ENCODE measurements at places on chromosomes 11 and 22. TPM values are rescaled to one million over a fixed set of nuclear protein-coding genes. Genes with fewer than 3 reads are reported as not detected.

The ASCC2 gene
- 58.5 TPM for total RNA-seq

GRCh38 chr11:12725055-12725862 is 51.0 kb downstream of the TEAD1 start:
- H3K4me3 ChIP-seq = no peak overlapping the region
- no peak overlapping the region for H3K27ac ChIP-seq
- no peaks in the 10 kb centered on the region for H3K36me3 ChIP-seq
- no peaks in the 10 kb centered on the region for H3K4me1 ChIP-seq
- DNase-seq = no peak

DNA sequence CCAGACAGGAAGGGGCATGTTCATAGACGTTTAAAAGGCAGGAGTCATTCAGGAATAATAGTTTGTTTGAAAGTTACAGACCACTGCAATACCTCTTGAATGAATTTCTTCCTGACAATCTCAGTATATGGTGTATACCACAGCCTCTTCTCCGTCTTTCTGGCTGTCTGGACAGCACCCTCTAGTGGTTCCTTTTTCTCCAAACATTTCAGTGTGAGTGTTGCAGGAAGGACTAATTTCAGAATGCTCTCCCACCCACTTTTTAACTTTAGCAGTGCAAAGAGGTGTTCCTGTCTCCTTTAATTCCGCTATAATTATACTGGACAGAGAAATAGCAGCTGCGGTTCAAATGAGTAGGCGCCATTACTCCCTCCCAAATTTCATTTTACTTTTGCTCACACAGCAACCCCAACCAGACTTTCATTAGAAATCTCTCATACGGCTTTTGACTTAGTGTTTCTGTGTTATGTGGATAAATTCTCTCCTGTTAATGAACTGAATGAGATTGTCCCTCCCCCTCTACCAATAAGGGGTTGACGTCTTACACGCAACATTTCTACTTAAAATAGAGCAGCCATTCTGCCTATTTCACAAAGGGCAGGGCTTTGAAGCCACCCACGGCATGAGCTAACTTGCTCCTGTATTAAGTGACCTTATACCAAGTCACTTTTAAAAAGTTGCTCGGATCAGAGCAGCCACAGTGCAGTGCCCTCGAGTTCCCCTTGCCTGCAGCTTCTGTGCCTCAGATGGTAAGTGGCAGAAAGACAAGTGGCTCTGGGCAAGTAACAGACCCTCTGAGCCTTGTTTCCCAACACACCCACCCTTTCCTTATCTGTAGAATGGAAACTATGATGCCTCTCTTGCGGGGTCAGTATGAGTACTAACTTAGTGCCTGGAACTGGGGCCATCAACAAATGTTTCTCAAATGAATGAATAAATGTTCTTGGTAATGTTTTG is 368.6 kb downstream of the OPCML start:
- no peaks in the 10 kb centered on the region for H3K4me1 ChIP-seq
- H3K36me3 ChIP-seq = no peaks in the 10 kb centered on the region
- no peak overlapping the region for H3K4me3 ChIP-seq
- no peak for DNase-seq

The LARGE1 gene
- total RNA-seq = 0.32 TPM

GRCh38 chr22:44003405-44004103 is 20.5 kb upstream of the PARVB start:
- no peaks in the 10 kb centered on the region for H3K4me1 ChIP-seq
- H3K36me3 ChIP-seq = peaks cover 6% of the 10 kb centered on the region
- H3K27ac ChIP-seq = no peak overlapping the region
- no peak for DNase-seq

DNA sequence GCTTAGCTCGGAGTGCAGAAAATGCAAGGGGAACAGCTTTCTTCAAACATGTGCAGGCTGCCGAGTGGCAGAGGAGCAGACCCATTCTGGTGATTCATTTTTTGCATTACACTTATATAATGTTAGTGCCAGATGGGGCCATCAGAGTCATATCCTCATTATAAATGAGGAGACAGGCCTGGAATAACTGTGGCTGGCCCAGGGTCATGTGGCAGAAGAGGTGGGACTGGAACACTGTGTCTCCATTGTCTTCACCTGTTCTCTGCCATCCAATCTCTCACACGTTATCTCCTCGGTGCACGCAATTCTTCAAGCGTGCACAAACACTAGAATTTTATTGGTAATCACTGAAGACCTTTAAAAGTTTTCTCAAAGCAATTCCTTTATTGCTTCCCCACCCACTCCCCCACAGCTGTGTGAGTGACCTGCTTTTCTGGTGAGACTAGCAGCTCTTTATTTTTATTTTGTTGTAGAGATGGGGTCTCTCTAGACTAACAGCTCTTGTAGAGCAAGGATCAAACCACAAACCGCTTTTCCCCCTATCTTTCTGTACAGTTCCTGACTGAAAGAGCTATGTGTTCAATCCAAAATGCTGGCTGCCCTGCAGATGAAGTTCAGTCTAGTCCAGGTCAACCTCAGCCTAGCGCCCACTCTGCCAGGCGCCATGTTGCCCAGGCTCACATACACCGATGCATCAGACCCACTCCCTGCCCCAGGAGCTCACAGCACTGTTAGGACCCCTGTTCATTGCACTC is 75.3 kb downstream of the ST3GAL4 start:
- no peaks in the 10 kb centered on the region for H3K27me3 ChIP-seq
- DNase-seq = no peak
- H3K36me3 ChIP-seq = no peaks in the 10 kb centered on the region
- H3K4me1 ChIP-seq = no peaks in the 10 kb centered on the region
- H3K27ac ChIP-seq = no peak overlapping the region

The FAM111B gene
- 18.2 TPM for total RNA-seq

DNA sequence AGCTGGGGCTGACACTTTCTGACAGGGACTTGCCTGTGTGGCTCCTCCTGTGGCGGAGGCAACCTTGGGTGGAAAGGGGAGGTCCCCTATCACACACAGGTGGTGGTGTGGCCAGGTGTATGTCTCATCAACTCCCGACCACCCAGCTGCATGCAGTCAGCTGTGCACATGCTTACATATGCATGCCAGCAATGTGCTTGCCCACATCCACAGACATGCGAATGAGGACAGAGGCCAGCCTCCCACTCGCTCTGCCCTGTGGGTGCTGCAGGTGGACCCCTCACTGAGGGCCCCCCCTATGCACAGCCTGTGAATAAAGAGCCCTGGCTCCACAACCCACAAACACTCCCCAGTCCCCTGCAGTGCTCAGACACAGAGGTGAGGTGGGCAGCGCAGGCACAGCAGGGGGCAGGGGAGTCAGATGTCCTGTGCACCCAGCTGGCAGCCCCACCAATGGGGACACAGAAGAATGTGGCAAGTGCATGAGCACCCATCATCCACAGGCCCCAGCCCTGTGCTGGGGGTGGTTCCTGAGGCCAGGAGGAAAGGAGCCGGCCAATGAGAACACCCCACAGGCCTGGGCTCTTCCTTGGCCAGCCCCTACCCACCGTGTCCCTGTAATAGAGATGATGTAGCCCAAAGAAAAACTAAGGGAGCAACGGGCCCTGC is 9.5 kb downstream of the GNB1L start:
- H3K27ac ChIP-seq = peak overlapping the region; percentile 81
- no peak overlapping the region for H3K4me3 ChIP-seq

- H3K27ac ChIP-seq = no peak overlapping the region
- no peak overlapping the region for H3K4me3 ChIP-seq
- peak; percentile 61 for DNase-seq
- H3K4me1 ChIP-seq = no peaks in the 10 kb centered on the region
- no peaks in the 10 kb centered on the region for H3K36me3 ChIP-seq
These were observed 21.3 kb downstream of the IZUMO1R start for GRCh38 chr11:94325681-94326080.

DNA sequence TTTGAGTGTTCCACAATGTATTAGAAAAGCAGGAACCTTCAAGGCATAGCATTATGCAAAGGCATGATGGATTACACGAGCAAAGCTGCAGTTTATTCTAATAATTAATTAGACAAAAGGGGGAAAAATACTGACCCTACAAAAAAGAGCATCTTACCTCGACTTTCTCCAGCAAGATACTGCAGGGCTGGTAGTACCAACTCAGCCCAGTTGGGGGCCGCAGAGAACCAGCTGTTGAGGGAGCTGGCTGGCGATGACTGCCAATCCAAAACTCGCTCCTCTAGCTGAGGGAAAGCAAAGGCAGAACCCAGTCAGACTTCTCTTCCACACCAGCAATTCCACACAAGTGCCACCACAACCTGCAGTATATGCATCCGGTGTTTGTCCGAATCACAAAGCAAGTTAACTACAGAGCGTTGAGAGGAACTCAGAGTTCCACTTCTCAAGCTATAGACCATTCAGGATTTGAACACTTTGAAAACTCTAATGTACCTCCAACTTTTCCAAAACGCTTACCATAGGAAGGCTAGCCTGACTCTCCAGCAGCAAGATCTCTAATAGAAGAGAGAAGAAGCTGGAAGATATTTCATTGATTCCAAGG is 13.7 kb downstream of the NFRKB start:
- H3K4me1 ChIP-seq = no peaks in the 10 kb centered on the region
- H3K4me3 ChIP-seq = no peak overlapping the region
- H3K27me3 ChIP-seq = no peaks in the 10 kb centered on the region
- peak; percentile 59 for DNase-seq
- H3K27ac ChIP-seq = no peak overlapping the region

GRCh38 chr11:762421-763072 is 14.7 kb downstream of the GATD1 start:
- no peak overlapping the region for H3K27ac ChIP-seq
- peaks cover 14% of the 10 kb centered on the region for H3K4me1 ChIP-seq
- no peaks in the 10 kb centered on the region for H3K27me3 ChIP-seq
- DNase-seq = peak; percentile 33
- H3K36me3 ChIP-seq = peaks cover 30% of the 10 kb centered on the region

GRCh38 chr11:120863359-120863758 is 160.5 kb upstream of the TBCEL start:
- H3K27me3 ChIP-seq = peaks cover 9% of the 10 kb centered on the region
- H3K4me3 ChIP-seq = no peak overlapping the region
- DNase-seq = no peak
- H3K27ac ChIP-seq = no peak overlapping the region
- no peaks in the 10 kb centered on the region for H3K36me3 ChIP-seq

DNA sequence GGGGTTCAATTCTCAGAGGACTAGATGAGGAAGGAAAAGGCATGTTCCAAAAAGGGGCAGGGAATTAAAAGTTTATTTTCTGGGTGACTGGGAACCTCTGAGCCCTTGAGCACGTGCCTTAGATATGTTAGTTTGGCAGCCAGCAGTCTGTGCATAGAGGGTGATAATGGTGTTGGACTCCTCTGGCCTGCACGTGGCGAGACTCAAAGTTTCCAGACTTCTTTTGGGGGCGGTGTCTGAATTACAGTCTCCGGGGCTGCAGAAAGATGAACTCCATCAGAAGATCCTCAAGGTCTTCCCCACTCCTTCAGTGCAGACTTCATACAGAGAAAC is 861 bp upstream of the ZNRF3 start:
- peaks cover 19% of the 10 kb centered on the region for H3K4me1 ChIP-seq
- H3K36me3 ChIP-seq = no peaks in the 10 kb centered on the region
- peaks cover 26% of the 10 kb centered on the region for H3K27me3 ChIP-seq

The KCTD14 gene
- 0.16 TPM for total RNA-seq

The MRGPRX2 gene
- not detected for total RNA-seq

Data from activated CD8-positive, alpha-beta T cell treated with anti-CD3 and anti-CD28 coated beads for 36 hours (primary cell).